Suprapubic skin (tissue), 4 donors: ENCODE measurements at places on chromosomes 11 and 22.

GRCh38 chr11:10122326-10123197 is 171.5 kb downstream of the SBF2 start:
- no peaks in the 10 kb centered on the region for H3K27me3 ChIP-seq
- H3K4me1 ChIP-seq: peaks cover 39% of the 10 kb centered on the region
- H3K4me3 ChIP-seq: no peak overlapping the region
- H3K36me3 ChIP-seq: no peaks in the 10 kb centered on the region
- no peak for DNase-seq

- no peak overlapping the region for H3K27ac ChIP-seq
- no peak for DNase-seq
- no peaks in the 10 kb centered on the region for H3K36me3 ChIP-seq
- no peaks in the 10 kb centered on the region for H3K27me3 ChIP-seq
- peaks cover 5% of the 10 kb centered on the region for H3K4me1 ChIP-seq
These were observed 127.7 kb downstream of the COMMD9 start for GRCh38 chr11:36161572-36161971.

GRCh38 chr11:58674609-58675008 is 52.1 kb downstream of the CNTF start:
- no peak for DNase-seq
- no peak overlapping the region for H3K4me3 ChIP-seq
- H3K27ac ChIP-seq: no peak overlapping the region
- no peaks in the 10 kb centered on the region for H3K36me3 ChIP-seq
- H3K4me1 ChIP-seq: no peaks in the 10 kb centered on the region

DNA sequence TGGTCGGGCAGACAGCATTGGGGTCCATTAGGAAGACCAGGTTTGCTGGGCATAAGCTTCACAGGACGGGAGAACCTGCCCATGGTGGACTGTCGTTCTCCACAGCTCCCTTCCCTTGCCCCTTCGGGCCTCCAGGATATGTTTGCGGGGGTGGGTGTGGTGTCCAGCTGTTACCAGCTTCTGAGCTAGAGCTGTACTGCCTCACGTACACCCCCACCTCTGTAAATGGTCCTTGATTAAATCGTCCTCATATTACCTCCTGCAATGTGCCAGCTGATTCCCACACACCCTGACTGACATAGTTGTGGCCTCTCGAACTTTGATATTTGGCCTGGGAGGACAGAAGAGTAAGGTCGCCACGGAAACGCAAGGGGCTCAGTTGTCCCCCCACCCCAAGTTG is 16.2 kb upstream of the BCR start:
- H3K36me3 ChIP-seq: peaks cover 4% of the 10 kb centered on the region
- peaks cover 2% of the 10 kb centered on the region for H3K4me1 ChIP-seq
- H3K4me3 ChIP-seq: no peak overlapping the region

- no peak for DNase-seq
- no peaks in the 10 kb centered on the region for H3K27me3 ChIP-seq
- no peaks in the 10 kb centered on the region for H3K36me3 ChIP-seq
- H3K4me1 ChIP-seq: no peaks in the 10 kb centered on the region
- H3K4me3 ChIP-seq: no peak overlapping the region
- no peak overlapping the region for H3K27ac ChIP-seq
These were observed 134.4 kb downstream of the CSNK2A3 start for GRCh38 chr11:11218629-11218986.

DNA sequence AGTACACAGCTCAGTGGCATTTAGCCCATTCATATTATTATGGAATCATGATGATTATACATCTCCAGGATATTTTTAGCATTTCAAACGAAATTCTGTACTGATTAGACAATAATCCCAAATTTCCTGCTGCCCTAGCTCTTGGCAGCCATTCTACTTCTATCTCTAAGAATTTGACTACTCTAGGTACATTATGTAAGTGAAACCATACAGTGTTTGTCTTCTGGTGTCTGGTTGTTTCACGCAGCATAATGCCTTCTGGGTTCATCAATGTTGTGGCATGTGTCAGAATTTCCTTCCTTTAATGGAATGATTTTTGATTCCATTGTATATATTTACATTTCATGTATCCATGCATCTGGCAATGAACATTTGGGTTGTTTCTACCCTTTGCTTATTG is 517.7 kb downstream of the ETS1 start:
- no peak overlapping the region for H3K27ac ChIP-seq
- no peaks in the 10 kb centered on the region for H3K27me3 ChIP-seq
- no peak for DNase-seq
- H3K4me1 ChIP-seq: no peaks in the 10 kb centered on the region
- H3K36me3 ChIP-seq: no peaks in the 10 kb centered on the region

GRCh38 chr11:34300026-34300925 is 57.5 kb downstream of the ABTB2 start:
- no peaks in the 10 kb centered on the region for H3K36me3 ChIP-seq
- no peak overlapping the region for H3K4me3 ChIP-seq
- no peak overlapping the region for H3K27ac ChIP-seq
- peaks cover 4% of the 10 kb centered on the region for H3K4me1 ChIP-seq
- DNase-seq: no peak

DNA sequence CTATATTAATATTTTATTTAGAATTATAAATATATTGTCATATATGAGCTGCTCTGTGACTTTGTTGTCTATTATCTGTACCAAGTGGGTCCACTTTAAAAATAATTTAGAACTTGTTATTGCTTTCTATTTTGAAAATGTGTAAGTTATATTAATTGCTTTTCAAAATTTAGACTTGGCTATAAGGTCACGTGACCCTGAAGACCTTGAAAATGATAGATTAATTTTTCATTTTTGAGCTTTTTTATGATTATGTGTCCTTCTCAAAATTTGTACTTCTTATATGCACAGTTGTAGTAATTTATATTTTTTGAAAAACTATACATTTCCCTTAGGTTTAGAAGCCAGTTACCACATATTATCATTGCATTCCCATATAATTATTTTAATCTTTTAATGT is 697.0 kb upstream of the ANO5 start:
- DNase-seq: no peak
- H3K27me3 ChIP-seq: no peaks in the 10 kb centered on the region
- H3K36me3 ChIP-seq: no peaks in the 10 kb centered on the region
- no peak overlapping the region for H3K27ac ChIP-seq

DNA sequence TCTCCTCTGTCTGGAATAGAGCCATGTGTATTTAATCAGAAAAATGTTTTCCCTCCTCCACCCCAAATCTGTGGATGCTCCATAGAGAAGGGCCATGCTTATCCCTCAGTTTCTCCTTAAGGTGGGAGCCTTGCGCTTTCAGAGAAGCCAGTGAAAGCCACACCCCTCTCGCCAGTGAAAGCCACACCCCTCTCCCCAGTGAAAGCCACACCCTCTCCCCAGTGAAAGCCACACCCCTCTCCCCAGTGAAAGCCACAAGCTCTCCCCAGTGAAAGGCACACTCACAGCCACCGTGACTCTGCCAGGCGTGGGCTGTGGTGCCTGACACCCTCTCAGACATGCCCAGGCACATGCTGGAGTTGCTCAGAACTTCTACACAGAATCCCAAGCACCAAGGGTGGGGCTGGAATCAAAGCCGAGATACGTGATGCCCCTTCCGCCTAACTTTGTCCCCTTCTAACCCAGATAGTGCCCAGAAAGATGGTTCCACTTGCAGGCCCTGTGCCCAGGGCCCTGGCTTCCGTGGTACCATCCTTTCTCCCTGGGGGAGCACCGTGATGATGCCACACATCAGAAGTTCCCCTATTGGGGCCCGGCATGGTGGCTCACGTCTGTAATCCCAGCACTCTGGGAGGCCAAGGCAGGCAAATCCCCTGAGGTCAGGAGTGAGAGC is 16.5 kb upstream of the PRR5 start:
- peak overlapping the region; percentile 48 for H3K27ac ChIP-seq
- no peak overlapping the region for H3K4me3 ChIP-seq
- H3K27me3 ChIP-seq: no peaks in the 10 kb centered on the region
- no peak for DNase-seq
- peaks cover 22% of the 10 kb centered on the region for H3K4me1 ChIP-seq

GRCh38 chr22:21710156-21710555 is 25.4 kb downstream of the YPEL1 start:
- DNase-seq: no peak
- H3K27me3 ChIP-seq: no peaks in the 10 kb centered on the region
- H3K27ac ChIP-seq: no peak overlapping the region
- peaks cover 12% of the 10 kb centered on the region for H3K4me1 ChIP-seq
- H3K4me3 ChIP-seq: no peak overlapping the region

DNA sequence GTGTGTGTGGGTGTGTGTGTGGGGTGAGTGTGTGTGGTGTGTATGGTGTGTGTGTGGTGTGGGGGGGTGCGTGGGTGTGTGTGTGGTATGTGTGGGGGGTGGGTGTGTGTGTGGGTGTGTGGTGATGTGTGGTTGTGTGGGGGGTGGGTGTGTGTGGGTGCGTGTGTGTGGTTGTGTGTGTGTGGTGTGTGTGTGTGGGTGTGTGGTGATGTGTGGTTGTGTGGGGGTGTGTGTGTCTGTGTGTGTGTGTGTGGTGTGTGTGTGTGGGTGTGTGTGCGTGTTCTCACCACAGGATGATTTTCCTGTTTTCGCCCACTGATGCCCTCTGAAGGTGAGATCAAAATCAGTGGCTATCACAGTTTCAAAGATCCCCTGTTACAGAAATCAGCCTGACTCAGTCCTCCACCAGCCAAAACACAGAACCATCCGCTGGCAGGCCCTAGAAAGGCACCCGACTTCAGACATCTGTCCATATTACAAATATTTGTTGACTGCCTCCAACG is 24.7 kb downstream of the CPT1A start:
- H3K4me3 ChIP-seq: no peak overlapping the region
- peaks cover 29% of the 10 kb centered on the region for H3K4me1 ChIP-seq
- H3K36me3 ChIP-seq: peaks cover 18% of the 10 kb centered on the region
- no peaks in the 10 kb centered on the region for H3K27me3 ChIP-seq

DNA sequence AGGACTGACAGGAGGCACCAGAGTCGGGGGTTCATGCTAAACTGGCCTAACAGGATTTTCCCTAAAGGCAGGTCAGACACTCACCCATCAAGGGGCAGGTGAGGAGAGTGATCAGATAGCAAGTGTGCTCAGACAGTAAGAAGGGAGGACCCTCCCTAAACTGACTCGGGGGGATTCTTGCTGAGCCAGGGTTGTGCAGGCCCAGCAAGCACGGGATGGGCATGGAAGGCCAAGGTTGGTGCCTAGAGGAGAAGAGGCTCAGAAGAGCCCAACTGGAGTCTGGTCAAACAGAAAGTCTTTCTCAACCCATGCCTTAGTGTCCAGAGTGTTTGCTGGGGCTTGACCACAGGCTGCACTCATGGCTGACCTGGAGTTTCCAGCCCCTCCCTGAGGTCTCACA is 6.2 kb upstream of the APOL1 start:
- H3K27me3 ChIP-seq: no peaks in the 10 kb centered on the region
- DNase-seq: no peak
- H3K27ac ChIP-seq: no peak overlapping the region
- H3K4me3 ChIP-seq: no peak overlapping the region

DNA sequence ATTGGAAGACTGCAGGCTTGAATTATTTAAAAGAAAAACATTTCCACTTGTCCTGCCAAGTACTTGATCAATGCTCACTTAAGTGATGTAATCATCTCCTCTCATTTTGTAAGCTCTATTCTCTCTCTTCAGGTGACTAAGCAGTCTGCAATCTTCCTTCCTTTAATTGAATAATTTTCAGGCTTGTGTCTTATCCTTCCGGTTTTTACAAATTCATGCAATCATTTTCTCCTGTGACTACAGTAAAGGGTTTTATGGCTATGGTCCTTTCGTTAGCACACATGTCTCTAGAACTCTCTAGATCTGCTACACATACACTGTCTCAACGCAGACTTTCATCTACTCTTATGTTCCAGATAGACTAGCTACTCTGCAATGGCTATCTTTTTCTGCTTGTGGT is 12.6 kb upstream of the UPB1 start:
- no peak overlapping the region for H3K4me3 ChIP-seq
- H3K4me1 ChIP-seq: peaks cover 9% of the 10 kb centered on the region
- no peaks in the 10 kb centered on the region for H3K27me3 ChIP-seq
- H3K36me3 ChIP-seq: no peaks in the 10 kb centered on the region

DNA sequence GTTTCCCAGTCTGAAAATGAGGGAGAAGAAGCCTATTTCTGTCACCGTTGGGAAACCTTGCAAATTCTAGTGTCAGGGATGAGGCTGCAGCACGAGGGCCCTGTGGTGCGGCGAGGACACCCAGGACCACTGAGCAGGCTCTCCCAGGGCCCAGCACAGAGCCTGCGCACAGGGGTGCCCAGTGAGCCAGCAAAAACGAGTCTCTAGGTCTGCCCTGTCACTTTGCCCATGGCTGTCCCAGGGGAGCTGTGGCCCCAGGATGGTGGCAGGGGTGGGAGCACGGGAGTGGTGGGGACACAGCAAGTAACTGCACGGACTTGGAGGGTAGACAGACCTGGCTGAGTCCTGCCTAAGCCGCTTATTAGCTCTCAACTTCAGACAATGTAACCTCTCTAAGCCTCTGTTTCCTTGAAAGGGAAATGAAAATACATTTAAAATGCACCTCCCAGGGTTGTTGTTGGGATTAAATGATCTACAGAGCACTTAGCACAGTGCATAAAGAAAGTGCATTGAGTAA is 44.2 kb downstream of the DSCAML1 start:
- H3K27ac ChIP-seq: no peak overlapping the region
- H3K4me3 ChIP-seq: no peak overlapping the region
- H3K4me1 ChIP-seq: no peaks in the 10 kb centered on the region
- no peak for DNase-seq
- H3K36me3 ChIP-seq: no peaks in the 10 kb centered on the region

DNA sequence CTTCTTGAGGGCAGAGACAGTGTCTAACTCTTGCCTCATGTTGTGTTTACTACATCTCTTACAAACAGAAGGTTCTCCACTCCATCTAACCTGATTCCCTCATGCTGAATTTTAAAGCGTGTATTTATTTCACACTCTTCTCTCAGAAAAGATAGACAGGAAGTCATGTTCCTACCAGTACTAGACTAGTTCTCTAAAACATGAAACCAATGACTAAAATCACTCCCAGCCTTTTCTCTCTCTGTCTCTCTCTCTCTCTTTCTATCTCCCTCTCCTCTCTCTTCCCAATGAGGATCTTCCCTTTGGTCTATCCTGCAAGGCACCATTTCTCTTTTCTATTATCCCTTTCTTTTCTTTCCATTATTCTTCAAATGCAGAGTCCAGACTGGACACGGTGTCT is 391.9 kb upstream of the CADM1 start:
- H3K27me3 ChIP-seq: no peaks in the 10 kb centered on the region
- H3K4me1 ChIP-seq: no peaks in the 10 kb centered on the region
- H3K36me3 ChIP-seq: no peaks in the 10 kb centered on the region
- no peak for DNase-seq
- H3K27ac ChIP-seq: no peak overlapping the region
- H3K4me3 ChIP-seq: no peak overlapping the region

DNA sequence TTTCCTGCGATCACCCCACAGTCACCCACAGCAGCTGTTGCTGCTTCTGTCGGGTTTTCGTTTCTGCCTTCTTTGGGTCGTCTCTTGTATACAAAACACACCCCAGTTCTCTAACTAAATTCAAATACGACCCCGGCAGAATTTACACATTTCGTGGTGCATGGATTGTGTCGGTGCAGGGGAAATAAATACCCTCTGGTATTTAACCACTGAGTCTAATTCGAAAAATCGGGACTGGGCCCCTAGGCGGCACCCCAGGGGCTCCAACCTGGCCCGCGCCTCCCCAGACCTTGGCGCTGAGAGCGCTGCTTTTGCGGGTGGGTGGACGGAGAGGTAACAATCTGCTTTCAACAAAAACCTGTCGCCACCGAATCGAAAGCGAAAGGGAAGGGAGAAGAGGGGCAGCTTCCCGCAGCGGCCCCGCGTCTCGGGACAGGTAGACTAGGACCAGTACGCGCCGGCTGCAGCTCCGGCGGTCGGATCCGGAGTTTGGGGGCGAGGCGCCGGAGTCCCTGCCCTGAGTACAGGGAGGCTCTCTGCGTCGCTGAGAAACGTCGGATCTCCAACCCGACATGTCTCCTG is 4.4 kb downstream of the ALX4 start:
- H3K4me1 ChIP-seq: peaks cover 46% of the 10 kb centered on the region
- H3K27me3 ChIP-seq: peaks cover 96% of the 10 kb centered on the region
